ENCODE measurements at places on chromosomes 2 and 18. TPM values are rescaled to one million over a fixed set of nuclear protein-coding genes. Genes with fewer than 3 reads are reported as not detected.
A peak's percentile ranks its signal among the peaks of the same experiment; 100 is the strongest.

DNA sequence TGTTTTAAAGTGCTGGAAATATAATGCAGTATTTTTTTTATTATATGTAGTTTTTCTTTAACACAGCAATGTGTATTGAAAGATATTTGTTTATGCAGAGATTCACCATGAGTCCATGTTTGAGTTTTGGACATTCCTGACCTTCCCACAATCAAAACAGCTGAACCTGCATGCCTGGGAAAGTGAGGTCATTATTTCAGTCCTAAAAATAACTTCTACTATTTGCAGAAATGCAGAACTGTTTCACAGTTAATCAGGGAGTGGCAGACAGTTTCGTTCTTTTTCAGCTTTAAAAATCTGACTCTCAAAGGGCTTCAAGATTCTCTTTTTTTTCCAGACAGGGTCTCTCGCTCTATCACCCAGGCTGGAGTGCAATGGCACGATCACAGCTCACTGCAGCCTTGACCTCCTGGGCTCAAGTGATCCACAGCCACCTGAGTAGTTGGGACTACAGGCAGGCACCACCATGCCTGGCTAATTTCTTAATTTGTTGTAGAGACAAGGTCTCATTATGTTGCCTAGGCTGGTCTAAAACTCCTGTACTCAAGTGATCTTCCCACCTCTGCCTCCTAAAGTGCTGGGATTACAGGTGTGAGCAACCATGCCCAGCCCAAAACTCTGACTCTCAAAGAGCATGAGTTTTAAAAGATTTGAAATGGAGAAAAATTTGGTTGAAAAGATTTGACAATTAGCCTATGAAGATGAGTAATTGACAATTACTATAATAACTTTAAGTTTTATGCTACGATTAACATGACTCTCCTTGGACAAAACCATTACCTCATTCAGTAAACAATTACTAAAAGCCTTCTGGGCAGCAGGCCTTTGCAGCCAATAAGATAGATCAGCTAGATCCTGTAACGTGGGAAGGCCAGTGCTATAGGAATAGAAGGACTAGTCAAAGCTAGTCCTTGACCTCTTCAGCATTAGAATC, 5.0 kb upstream of the MYL12B start:
- DNase-seq: peak; percentile 26

The TMEM247 gene
- not detected for total RNA-seq

DNA sequence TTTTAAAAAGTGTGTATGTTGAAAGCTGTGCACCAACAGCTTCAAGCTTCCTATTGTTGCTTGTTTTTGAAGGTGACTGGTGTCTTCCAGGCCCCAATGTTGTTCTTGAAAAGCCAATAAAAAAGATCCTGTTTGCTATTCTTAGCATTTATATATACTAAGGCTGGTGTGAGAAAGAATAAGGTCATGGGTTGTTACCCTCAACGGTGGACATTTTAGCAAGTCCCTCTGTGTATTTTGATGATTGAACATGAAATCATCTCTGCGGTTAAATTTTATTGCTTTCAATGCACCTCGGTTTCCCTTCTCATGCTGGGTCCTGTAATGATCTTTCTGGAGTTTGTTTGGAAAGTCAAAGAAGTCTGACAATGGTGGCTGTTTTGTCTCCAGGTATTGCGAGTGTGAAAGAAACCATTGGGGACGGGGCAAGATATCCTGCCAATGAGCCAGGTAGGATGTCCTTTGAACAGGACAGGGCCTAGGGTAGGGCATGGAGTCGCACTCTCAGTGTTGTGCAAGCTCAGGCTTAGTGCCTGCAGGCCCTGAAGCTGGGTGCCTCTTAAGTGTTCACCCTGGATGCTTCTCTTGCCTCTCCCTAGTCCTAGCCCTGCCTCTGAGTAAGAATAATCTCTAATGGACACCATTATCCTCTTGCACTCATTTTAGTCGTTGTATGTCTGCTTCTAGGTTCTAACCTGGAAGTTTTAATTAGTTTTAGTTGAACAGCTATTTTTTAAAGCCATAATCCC, 16.0 kb upstream of the KLF7 start:
- DNase-seq: no peak

- no peak for DNase-seq
These were observed 565.5 kb upstream of the CHAC2 start for GRCh38 chr2:53202063-53202462.

DNA sequence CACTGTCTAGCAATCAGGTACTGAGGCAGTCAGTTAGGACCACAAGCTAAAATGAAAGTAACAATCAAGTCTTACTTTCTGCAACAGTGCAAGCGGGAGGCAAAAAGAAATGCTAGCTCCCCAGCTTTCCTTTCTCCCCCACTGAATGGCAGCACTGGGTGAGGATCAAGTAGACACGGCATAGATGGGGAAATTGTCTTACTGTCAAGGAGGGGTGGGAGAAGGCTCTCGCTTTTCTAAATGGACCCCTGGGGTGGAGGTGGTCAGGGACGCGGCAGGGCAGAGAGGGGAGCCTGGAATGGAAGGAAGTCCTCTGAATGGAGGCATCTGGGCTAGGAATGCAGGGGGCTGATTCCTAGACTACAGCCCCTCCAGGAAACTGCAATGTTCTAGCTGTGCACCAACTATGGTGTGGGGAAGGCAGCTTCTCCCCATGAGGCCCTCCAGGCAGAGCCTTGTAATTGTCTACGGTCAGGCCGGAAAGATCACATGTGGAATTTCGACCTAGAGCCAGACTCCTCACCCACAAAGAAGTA, 24.3 kb downstream of the METTL8 start:
- no peak for DNase-seq

The WDR7 gene
- 48.0 TPM for total RNA-seq

GRCh38 chr2:241776336-241777169, at the start of gene GAL3ST2:
TSS of gene GAL3ST2 (plus strand) at chr2:241776822. CDS start at chr2:241776956, 134 bp downstream.
- no peak for DNase-seq

- DNase-seq: no peak
These were observed 9.7 kb upstream of the TPO start for GRCh38 chr2:1403565-1403964.

DNA sequence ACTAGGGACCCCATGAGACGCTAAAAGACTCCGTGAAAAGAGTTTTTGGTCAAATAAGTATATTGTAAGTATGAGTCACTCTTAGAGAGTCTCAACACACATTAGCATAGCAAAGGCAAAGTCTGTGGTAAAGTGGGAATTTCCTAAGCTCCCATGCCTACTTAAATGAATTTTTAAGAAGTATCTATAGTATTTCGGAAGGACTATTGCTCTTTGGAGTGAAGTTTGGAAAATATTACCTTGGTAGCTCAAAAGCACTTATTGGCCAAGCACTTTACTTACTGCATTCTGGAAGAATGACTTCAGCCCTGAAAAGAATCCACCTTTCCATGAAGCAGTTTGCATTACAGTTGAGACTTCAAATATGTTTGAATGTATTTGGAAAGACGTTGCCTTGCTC, 57.1 kb downstream of the CAVIN2 start:
- DNase-seq: no peak

DNA sequence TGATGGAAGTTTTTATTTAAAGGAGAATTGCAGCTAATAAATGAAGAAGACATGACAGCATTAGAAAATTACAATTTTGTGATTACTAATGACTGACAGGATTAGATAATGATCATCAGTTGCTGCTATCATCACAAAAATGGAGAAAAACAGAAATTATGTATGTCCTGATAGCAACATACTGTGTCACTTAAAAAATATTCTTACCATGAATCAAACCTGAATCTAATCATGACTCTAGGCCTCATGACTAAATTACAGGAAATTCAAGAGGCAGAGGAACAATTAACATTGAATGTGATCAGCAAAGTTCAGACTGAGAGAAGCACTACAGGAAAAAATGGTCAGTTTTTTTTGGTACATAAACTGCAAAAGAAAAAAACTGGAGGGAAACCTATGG, 147.8 kb downstream of the PMAIP1 start:
- DNase-seq: no peak

DNA sequence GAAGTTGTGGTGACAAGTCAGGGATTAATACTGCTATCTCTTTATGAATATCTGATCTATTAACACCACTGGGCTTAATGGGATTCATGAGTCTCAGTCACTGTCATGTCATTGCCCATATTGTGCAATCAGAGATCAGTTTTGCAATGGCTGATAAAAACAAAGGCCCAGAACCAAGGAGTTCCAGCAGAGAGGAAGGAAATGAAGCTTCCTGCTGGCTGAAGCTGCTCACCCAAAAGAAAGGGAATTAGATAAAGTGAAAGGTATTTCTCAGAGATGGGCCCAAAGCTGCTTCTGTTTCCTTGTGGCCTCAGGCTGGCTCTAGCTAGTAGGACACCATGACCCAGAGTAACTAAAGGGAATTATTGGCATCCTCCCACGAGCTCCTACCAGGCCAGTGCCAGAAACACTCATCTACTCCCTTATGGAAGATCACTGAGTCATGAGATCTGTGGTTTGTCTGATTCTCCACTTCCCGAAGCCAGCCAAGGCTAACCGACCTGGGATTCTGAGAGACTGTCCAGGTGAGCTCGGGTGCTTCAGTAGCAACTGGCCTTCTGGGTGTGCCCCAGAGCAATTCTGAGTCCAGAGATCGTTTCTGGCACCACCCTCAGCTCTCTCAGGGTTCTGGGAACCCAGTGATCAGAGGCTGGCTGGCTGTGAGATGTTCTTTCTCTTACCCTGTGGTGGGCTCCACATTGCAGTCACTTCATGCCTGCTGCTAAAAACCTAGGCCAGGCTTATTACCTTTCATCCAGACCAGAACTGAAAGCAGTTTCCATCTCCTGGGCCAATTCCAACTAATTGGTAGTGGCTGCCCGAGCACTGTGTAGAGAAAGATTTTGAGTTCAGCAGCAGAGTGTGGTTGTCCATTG, 129.5 kb upstream of the PELI1 start:
- DNase-seq: no peak

DNA sequence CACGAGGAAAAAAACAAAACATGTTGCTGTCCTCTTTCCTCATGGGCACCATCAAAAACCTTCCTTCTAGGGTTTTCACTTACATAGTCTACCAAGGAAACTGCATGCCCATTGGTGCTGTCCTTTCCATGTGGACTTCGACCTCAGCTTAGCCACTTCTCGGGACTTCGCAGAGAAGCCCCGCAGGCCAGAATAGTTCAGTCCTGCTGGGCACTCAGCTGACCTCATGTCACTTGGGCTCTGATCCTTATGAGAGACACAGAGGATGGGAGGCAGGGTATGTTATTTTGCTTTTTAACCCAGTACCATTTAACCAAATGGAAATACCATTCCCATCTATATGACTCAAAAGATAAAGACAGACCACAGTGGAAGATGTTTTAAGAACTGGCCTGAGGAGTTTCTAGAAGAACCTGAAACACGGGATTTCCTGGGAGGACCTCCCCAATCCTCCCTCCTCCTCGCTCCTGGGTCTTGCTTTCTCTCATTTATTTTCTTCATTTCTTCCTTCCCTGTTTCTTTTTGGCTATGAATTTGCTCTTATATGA, 28.4 kb downstream of the AAK1 start:
- no peak for DNase-seq

DNA sequence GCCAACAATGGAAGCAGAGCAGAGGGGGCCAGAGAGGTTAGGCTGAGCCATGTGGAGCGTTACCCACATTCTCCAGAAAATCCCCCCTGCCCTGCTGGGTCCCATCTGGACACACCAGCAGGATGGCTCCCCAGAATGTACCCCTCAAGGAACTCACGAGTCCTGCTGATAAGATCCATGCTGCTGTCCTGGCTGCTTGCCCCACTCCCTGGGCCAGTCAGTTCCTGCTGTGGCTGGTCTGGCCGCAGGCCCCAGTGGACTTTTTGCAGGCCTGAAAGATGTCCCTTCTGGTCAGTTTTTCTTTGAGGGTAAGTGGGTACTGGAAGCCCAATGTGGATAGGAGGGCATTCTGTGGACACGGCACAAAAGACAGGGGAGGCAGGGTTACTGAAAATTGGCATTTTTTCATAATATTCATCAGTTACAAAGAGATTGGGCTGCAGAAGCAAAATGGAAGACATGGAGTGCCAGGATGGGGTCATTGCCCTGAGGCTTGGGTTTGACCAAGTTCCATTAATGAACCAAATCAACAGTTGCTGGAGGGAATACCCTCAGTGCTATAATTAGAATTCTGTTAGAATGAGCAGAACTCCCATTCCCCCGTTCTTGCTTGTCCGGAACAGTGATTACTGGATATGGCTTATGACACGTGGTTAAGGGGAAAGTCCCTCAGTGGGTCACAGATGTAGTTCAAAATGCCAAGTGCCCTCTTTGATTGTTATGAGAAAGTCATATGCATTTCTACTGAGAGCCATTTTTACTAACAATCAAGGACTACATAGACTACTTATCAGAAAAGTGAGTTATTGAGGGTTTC, 38.7 kb downstream of the SLC4A5 start:
- DNase-seq: no peak

DNA sequence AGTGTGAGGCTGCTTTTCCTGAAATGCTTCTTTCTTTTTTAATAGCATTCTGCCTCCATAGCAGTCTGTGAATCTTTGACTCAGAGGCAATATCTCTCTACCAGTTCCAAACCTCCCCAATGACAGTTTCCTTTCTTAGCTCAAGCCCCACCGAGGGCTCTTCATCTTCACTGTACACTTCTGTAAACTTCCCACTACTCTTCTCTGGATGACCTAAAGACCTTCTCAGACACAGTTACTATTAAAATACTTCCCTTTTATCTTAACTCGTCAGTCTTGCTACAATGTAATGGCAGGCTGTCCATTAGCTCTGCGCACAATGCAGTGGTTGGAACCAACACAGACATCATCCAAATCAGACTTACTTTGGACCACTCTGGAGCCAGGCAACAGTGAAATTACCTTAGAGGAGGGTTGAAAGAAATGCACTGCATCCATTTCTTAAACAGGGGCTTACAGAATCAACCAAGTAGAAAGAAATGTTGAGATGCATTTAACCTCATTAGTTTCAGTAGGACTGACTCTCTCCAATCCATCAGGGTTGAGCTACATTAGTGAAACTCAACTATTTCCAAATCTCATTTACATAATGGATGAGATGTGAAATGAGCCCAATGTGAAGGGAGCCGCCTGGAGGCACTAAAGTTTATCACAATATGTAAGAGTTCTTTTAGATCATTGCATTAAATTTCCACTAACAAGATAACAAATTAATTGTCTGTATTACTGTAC, 343.8 kb downstream of the SETBP1 start:
- no peak for DNase-seq

DNA sequence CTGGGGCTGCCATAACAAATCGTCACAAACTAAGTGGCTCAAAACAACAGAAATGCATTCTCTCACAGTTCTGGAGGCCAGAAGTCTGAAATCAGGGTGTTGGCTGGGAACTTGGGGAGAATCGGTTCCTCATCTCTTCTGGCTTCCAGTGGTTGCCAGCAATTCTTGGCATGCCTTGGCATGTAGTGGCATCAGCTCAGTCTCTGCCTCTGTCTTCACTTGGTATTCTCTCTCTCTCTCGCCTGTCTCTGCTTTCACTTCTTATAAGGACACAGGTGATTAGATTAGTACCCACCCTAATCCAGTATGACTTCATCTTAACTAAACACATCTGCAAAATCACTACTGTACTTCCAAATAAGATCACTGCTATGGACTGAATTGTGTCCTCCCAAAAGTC, 695.4 kb upstream of the ID2 start:
- no peak for DNase-seq

GRCh38 chr2:123086613-123087385, 938.3 kb upstream of the CNTNAP5 start:
- no peak for DNase-seq
